ENCODE measurements at places on chromosomes 2 and 18.

DNA sequence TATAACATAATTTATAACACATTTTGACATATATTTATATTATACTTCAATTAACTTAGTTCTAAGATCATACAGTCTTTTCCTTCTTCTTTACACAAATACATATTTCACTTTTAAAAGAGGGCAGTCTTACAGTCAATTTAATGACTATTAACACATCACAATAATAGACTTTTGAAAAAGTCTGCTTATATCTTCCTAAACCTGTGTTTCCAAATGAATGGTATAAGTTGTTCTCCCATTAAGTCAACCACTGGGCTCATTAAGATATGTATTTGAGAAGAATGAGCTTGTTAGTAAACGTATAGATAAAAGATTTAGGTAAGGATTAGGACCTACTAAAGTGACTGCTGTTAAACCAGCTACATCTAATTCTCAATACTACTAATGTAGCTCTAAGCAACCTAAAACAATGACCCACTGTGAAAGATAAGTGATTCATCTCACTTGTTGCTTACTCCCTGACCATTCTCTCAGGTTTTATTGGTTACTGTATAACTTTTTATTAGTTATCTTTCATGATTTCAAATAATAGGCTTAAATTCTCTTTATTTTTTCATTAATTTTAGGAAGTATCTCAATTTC lies 27.0 kb downstream of the SLC40A1 start:
- no peak for DNase-seq

- peak; percentile 18 for DNase-seq
Measured at GRCh38 chr18:24947521-24948305, 404.3 kb downstream of the ZNF521 start.

DNA sequence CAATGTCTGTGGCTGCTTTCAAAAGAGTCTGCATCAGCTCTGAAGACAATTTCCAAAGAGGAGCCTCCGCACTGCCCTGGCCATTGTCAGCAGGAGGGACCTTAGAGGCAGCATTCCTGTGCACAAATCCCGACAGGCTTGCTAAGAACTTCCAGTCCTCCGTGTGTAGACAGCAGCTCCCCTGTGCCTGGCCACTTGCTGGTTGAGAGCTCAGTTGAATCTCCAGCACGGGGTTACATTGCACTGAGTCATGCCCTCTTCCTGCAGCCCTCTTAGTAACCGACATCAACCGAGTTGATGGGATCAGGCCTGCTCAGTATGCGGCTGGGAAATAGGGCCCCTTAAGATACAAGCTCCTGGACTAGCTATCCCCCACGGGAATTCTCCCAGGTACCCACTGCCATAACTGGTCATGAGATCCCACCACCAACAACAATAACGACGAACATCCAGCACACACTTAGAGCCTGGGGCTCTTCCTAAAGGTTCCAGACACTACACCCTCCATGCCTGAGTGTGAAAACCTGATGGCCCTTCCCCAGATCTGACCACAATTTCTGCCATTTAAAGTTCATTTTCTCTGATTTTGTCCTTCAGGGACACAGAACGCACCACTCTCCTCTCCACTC lies 12.0 kb downstream of the ATP6V1B1 start:
- DNase-seq, result peak; percentile 52

DNA sequence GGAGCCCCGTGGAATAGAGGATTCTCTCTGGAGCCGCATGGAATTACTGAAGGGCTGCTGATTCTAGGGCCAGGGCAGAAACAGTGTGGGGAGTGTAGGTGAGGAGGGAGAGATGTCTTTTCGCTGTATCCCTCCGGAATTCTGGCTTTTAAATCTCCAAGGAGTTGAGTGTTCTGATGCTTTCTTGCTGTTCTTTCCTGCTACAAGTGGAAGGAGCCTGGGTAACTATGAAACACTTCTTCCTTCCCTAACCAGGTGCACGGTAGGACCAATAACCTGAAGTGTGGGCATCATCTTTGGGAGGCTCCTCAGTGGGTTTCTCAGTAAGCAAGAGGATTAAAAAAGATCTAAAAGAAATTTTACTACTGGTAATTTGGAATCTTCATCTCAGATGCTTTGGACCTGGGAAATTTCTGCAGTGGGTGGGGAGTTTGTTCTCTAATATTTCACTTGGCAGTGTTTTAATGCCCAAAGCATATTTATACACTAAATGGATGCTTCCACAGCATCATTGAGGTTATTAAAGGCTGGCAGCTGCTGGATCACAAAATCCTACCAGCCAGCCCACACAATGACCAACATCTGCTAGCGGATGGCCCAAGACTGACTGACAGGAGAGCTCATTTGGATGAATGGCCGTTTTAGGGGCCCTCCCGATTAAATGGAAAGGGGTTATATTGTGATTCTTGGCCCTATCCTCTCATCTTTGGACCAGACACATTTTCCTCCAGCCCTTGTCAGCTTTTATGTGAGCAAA lies 2.1 kb downstream of the EML6 start:
- DNase-seq, result no peak

GRCh38 chr2:17442334-17442733 lies 75.9 kb downstream of the RAD51AP2 start:
- DNase-seq, result peak; percentile 39

DNA sequence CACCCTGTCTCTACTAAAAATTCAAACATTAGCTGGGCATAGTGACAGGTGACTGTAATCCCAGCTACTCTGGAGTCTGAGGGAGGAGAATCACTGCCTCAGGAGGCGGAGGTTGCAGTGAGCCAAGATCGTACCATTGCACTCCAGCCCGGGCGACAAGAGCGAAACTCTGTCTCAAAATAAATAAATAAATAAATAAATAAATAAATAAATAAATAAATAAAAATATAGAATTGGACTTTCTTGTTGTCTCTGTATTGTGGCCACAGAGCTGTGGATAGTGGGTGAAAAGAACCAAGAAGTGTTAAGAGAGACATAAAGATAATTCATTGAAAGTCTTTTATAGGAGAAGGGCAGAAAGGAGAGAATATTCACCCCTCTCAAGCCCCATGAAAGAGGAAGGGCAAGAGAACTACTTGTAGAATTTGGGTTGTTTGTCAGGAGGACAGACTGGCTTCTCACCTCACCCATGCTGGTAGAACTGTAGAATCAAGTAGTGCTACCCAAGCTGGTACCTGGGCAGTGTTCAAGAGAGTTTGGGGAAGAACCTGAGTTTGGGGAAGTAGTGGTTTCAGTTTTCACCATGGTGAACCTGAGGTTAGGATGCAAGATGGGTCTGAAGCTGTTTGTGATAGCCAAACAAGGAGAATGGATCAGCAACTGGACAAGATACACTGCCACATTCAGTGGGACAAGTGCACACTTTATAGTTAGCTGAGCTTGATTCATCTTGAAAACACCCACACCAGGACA lies 256.5 kb downstream of the CD226 start:
- DNase-seq, result no peak

DNA sequence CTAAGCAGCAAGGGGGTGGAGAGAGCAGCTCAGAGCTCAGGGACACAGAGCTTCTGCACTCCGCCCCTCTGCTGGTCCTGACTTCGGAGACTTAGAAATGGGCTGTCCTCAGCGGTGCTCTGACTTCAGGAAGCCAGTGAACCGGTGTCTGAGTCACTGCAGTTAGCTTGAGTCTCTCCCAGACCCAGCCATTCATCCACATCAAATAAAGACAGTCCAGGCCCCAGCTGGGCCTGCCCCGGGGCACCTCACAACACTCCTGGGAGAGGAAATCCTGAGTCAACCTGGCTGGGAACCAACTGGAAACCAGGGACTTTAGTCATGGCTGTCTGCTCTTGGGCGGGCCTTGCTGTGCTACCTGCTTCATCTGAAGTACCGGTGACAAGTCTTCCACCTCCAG lies 5.4 kb upstream of the ITGB6 start:
- peak; percentile 94 for DNase-seq

GRCh38 chr18:45163871-45164270 lies 451.4 kb upstream of the SLC14A2 start:
- DNase-seq, result no peak

DNA sequence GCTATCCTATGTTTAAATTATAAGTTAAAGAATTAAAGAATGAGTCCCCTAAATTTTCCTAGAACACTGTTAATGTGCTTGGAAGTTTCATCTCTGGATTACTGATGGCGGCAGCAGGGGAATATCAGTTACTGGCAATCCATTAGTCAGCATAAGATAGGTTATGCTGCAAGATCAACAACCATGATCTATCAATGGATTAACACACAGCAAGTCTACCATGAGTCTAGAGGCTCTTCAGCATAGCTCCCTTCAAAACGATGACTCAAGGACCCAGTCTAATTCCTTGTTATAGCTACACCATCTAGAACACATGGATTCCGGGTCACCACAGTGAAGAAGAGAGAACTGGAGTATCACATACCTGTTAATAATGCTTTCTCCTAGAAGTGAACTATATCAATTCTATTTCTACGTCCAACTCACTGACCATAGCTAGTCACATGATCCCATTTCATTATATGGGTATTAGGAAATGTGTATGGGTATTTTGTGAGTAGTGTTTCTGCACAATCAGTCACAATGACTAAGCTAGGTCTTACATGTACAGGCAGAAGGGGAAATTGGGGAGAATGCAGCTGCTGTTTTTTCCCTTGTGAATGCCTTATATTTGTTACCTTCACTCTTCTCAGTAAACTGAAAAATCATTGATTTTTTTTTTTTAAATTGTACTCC lies 108.3 kb upstream of the MAPRE2 start:
- no peak for DNase-seq

DNA sequence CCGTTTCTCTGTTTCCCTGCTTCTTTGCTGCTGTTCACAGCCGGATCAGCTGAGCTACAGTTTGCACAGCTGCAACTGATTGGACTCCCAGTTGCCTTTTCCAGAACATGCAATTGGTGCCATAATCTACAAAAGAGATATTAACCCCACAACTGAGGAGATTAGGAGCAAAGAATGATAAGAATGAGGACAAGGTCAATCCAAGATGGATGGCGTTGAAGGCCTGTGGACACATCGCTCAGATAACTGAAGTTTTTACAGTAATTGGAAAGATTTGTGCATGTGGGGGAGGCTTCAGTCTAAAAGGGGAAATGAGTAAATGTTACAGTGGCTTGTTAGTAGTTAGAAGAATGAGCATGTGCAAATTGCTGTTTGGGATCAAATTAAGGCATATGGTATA lies 263.2 kb downstream of the TGIF1 start:
- DNase-seq, result peak; percentile 72

DNA sequence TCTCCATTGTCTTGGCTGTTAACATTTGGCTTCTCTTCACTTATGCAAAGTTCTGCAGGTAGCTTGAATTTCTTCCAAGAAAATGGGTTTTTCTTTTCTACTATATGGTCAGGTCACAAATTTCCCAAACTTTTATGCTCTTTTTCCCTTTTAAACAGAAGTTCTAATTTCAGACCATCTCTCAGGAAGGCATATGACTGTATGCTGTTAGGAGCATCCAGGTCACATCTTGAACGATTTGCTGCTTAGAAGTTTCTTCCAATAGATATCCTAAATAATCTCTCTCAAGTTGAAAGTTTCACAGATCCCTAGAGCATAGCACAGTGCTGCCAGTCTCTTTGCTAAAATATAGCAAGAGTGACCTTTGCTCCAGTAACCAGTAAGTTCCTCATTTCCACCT lies 932.5 kb downstream of the DPP10 start:
- no peak for DNase-seq

- peak; percentile 52 for DNase-seq
Measured at GRCh38 chr2:13021470-13021957, 304.8 kb downstream of the TRIB2 start.

DNA sequence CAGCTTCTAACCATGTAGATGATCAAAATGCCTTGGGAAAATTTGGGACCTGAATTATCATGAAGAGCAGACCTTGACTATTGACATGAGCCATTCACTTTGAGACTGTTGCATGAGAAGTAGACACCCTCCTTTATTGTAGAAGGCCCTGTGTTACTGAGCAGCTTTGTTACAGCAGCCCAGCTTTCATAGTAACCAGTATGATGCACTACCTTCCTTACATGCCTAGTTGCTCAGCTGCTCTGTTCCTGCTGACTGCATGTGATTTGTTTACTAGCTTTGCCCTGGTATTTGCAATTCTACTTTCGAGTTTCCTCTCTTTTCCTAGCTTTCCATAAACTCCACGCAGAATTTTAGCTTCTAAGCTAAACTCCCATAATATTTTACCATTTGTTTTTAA lies 11.2 kb upstream of the FN1 start:
- DNase-seq, result no peak

DNA sequence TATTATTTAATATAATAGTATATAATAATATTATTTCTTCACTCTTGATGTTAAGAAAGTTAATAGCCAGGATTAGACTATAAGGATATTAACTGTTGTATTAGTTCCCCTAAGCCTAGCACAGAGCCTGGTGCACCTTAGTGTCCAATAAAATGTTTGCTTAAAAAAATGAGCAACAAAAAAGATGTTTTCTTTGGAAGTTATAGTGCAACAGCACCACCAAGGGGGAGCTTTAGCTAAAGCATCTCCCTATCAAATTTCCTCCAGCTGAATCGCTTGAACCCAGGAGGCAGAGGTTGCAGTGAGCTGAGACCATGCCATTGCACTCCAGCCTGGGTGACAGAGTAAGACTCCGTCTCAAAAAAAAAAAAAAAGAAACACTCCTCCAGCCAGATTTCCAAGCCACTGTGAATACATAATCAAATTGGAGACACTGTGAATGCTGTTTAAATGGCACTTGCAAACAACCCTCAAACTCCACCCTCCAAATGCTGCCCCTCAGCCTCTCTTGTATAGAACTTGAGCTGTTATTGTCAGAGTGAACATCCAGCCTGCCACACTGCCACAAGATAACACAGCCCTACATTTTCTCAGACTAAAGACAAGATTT lies 221.9 kb downstream of the DYM start:
- peak; percentile 24 for DNase-seq

DNA sequence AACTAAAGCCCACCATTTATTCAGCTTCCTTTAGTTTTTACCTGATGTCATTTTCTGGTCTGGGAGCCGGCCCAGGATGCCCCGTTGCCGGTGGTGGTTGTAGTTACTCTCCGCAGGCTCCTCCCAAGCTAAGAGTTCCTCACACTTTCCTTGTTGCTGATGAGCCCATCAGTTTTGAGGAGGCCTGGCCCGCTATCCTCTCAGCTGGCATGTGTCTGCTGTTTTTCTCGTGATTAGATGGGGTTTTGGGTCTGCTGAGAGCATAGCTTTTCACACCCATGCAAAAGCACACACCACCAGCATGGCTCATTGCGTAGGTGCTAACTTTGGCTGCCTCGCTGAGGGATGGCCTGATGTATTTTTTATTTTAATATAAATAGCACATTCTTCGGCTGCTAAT lies 72.1 kb downstream of the PSMG2 start:
- DNase-seq, result no peak

DNA sequence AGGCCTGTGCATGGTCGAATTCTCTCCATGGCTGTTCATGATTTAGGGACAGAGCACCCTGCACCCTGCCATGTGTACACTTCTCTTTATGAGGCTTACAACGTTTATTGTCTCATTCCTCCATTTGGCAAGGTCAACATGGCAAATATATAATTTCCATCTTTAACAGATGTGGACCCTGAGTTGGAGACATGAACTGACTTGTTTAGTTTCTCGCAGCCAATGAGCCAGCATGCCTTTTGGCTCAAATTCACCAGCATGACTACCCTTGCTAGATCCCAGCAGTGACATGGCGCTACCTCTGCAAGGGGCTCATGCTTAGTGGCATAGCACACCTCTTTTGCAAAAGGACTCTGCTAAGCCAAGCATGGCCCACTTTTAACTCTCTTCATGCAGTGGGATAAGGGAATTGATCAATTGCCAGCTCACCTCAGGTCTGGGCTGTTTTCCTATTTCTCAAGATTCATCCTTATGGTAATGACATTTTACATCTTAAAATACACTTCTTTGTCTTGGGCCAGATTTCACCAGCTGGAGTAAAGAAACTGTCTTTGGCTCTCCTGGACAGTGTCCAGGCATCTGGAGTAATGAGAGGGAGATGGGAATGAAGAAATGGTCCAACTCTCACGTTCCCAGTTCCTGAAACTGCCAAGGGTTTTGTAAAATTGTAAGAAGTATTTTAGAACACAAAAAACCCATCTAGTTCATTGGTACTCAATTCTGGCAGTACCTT lies 159.5 kb downstream of the SETBP1 start:
- peak; percentile 55 for DNase-seq

Measured in fibroblast of skin of abdomen (primary cell).